Activated T-cell treated with anti-CD3 and anti-CD28 coated beads, Interleukin-2, amount 50 U/mL, for 72 hours (primary cell): ENCODE measurements at places on chromosomes 7 and 10.

DNA sequence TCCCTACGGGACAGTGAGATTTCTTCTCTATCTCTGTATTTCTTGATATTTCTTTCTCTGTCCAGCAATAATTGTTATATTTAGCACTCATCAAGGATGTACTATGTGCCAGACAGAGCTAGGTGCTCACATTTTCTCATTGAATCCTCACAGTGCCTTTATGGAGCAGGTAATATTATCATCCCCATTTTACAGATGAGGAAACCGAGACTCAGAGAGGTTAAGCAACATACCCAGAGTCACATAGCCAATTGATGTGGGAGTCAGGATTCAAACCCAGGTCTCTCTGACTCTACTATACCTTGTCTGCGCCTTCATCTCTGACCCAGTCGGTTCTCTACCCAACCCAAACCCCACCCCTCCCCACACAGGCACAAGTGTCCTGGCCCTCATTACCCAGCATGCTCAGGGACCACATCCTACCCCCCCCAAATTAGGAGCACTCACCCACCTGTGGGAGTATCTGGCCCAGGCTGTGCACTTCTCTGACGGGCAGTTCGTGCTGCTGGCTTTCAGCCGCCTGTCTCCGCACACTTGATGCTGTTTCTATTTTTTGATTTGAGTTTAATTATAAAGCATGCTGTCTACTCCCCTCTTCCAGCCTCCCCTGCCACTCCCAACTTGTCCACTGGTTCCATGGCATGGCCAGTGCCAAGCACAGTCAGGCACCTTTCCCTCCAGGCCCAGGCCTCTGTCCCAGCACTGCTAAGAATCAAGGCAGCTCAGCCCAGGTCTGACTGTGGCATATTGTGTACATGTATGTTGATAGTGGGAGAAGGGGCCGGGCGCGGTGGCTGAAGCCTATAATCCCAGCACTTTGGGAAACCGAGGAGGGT is 9.8 kb upstream of the SAMD8 start:
- no peak for DNase-seq

- no peak for DNase-seq
Observed at GRCh38 chr7:74452748-74453321, 871 bp upstream of the GTF2IRD1 start.

DNA sequence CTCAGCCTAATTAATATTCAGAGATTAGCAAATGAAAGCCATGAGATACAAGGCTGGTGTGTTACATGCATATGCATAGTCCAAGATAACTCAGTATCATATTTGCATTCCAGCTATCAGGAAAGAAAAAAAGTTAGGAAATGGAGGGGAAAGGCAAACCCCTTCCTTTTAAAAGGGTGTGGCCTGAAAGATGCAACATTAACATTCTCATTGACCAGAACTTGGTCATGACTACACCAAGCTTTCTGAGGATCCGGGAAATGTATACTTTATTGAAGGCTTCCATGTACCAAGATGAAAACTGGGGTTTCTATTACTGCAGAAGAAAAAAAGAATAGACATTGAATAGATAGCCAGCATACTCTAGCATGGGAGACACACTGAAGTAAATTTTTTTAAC is 96.5 kb downstream of the IPMK start:
- DNase-seq, result no peak

DNA sequence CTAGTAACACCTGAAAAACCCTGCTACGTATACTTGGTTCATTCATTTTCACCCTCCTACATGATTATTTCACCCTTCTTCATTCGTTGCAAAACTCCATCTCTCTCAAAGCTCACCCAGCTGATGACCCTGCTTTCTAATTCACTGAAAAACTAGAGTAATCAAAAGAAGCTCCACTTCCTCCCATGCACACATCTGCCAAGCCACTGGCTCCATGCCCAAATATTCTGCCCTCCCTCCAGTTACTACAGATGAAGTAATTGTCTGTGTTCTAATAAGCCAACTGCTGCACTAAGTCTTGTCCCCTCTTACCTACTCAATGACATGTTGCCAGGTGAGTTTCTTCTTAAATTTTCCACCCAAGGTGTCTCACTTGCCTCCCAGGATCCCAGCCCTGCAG is 96.9 kb upstream of the CCDC71L start:
- no peak for DNase-seq

GRCh38 chr10:131474416-131474815 is 162.9 kb upstream of the TCERG1L start:
- DNase-seq, result no peak
